HT1080 (cell line): ENCODE measurements at places on chromosomes 2 and 18. TPM values are rescaled to one million over a fixed set of nuclear protein-coding genes. Genes with fewer than 3 reads are reported as not detected.

DNA sequence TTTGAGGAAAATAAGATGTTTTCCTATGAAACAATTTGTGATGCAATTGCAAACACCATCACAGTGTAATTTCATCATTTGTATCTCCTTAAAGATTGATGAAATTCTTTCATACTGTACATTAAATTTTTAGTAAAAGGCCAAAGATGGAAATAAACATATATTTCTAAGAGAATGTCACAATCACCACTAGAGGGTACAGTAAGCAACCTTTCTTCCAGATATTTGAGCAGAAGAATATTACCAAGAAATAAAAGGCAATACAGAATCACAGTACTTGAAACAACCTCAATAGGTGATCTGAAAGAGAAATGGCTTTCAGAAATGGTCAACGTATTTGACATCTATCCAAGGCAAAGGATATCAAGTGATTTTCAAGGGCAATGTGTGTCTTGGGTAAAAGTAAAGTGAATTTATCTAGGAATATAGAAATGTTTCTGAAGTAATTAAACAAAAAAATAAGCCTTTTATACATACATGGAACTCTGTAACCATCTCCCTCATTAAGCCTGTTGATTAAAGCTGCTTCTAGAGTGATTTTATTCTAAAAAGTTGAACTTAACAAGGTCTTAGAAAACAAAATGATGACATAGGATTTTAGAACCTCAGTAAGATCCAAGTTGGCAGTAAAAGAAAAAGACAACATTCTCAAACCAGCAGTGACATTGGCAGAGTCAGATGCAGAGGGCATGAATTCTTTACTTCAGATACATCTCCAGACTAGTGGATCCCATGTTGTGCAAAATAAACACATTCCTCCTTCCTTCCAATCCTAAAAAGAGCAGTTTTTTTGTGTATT is 90.3 kb upstream of the SESTD1 start:
- no peak for DNase-seq

DNA sequence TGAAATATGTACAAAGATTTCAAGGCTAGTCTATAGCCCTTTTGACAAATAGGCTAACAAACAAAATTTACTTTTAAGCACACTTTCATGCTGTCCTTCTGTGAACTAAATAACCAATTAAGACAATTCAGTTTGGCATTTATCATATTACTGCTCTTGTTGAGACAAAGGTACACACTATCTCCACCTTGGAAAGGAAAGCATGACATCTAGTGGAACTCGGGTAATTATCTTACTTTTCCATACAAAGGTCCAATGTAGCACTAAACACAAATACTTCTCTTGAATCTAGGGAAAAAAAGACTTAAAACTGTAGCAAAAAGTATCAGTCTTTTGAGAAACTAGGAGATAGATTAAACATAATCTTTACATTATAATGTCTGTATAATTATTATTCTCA is 125.0 kb upstream of the CD226 start:
- DNase-seq = no peak

The ATL2 gene
- 66.8 and 68.3 TPM in 2 replicates for total RNA-seq

The LONRF2 gene
- total RNA-seq = 0.47 and 1.6 TPM in 2 replicates
